ENCODE measurements at places on chromosomes 3 and 15.

GRCh38 chr3:112582244-112582874 is 20.5 kb downstream of the SLC35A5 start:
- DNase-seq = peak; percentile 6

DNA sequence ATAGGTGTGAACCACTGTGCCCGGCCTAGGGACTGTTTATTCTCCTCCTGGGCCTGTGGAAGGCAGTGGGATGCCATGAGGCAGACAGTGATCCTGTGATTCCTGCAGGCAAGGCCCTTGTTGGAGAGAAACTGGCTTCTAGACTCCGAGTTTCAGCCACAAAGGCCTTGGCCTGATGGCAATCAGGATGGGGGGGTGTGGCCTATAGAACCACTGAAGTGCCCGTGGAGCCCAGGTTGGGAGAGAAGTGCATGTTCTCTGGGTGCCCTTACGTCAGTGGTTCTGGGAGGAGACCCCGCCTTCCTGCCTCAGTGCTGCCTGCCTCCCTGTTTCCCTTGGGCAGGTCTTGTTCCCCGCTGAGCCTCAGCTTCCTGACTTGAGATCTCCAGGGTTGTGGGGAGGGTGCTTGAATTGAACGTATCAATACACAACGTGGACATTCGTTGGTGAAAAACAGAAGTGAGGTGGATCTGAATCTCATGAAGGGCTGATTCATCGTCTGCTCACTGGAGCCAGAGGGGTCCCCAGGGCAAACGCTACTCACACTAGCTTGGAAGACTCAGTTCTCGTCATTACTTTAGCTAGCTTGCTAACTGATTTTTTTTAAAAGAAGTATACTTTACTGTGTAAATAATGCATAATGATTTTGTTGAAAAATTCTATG is 31.8 kb downstream of the IRAK2 start:
- no peak for DNase-seq

DNA sequence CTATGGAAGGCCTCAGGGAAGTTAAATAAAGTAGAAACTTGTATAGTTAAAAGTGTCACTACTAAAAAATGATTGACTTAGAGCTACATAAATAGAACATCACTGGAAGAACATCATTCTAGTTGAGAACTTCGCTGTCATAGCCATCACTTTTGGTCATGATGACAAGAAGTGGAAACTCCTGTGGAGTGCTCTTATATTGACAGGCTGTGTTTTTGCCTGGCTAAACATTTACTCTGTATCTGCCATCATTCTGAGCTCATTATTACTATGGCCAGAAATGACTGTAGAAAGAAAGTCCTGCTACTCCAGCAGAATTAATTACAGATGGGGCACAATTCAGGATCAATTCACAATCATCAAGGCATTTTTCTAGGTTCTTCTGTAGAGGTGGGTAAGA is 165.1 kb upstream of the GOLIM4 start:
- no peak for DNase-seq

DNA sequence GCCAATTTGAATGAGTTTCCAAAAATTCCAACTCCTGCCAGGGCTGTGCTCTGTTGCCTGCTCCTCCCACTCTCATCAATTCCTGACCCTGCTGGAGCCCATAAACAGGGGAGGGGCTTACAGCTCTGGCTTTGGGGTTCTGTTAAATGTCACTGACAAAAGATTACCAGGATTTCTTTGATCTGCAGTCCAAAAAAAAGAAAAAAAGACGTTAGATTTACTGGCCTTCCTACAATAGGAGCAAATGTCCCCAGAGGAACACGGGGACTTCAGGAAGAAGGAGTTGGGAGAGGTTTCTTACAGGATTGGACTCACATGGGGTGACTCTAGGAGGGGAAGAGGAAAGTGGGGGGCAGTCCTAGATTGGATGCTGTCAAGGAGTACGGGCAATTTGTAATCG is 84.3 kb upstream of the RNF7 start:
- DNase-seq = no peak

DNA sequence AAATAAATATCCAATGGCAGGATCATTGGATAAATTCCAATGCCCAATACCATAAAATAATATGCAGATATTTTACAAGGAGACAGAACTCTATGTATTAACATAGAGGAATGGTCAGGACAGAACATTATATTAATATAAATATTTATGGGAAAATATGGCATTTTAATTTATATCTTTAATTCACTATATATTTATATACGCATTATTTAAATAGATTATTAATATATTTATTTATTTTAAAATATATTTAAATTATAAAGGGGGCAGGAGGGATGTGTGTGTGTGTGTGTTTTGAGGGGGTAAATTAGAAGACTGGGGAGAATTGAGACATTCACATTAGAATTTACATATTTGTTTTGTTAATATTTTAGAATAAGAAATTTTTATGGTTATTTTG is 31.6 kb upstream of the CNTN3 start:
- DNase-seq = no peak

DNA sequence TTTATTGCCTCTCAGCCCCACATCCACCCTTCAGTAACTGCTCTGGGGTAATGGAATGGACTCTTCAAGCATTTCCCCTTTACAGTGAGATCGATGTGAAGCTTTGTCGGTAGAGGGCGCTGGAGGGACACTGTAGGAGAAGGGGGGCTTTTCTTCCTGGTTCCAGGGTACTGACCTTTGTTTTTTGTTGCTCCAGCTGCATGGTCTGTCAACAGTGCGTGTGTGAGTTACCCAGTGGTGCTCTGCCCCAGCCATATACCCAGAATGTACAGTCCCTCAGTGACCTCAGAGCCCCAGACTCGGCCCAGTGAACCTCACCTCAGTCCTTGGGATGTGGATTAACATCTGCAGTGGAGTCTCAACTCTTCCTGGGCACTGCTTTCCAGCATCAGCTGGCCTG is 180.3 kb upstream of the TSC22D2 start:
- no peak for DNase-seq

DNA sequence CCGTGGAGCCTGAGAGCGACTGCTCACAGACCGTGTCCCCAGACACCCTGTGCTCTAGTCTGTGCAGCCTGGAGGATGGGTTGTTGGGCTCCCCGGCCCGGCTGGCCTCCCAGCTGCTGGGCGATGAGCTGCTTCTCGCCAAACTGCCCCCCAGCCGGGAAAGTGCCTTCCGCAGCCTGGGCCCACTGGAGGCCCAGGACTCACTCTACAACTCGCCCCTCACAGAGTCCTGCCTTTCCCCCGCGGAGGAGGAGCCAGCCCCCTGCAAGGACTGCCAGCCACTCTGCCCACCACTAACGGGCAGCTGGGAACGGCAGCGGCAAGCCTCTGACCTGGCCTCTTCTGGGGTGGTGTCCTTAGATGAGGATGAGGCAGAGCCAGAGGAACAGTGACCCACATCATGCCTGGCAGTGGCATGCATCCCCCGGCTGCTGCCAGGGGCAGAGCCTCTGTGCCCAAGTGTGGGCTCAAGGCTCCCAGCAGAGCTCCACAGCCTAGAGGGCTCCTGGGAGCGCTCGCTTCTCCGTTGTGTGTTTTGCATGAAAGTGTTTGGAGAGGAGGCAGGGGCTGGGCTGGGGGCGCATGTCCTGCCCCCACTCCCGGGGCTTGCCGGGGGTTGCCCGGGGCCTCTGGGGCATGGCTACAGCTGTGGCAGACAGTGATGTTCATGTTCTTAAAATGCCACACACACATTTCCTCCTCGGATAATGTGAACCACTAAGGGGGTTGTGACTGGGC is 7.3 kb downstream of the FAM131A start:
- DNase-seq = no peak

GRCh38 chr3:129348734-129349133 is 70.1 kb downstream of the HMCES start:
- no peak for DNase-seq

DNA sequence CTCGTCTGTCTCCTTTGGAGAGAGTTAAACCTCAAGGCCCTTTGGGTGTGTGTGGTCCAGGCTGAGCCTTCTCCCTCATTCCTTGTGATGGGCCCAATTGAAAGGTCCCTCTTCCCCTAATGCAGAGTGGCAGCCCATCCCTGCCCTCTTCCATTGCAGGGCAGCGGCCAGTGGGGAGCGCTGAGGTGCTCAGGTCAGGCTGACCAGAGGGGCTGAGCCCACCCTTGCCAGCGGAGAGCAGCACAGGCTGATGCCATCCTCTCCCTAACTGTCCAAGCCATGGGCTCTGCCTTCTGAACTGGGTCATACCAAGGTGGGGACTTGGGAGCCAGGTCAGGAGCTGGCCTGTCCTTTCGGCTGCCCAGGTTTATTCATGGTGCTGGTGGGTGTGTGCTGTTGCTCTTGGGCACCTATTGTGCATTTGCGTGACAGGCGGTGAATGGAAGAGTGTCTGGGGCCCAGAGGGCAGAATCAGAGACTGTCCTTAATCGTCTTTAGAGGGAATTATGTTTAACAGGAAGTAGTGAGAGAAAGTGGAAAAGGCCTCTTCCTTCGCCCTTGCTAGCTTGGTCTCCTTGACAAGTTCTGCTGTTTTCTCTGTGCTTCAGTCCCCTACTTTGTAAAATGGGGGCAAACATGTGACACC is 96.9 kb downstream of the VGLL4 start:
- no peak for DNase-seq

- no peak for DNase-seq
Observed at GRCh38 chr3:59992578-59992977, 942.8 kb upstream of the CFAP20DC start.

- no peak for DNase-seq
Observed at GRCh38 chr3:67598814-67599556, 55.4 kb downstream of the SUCLG2 start.

DNA sequence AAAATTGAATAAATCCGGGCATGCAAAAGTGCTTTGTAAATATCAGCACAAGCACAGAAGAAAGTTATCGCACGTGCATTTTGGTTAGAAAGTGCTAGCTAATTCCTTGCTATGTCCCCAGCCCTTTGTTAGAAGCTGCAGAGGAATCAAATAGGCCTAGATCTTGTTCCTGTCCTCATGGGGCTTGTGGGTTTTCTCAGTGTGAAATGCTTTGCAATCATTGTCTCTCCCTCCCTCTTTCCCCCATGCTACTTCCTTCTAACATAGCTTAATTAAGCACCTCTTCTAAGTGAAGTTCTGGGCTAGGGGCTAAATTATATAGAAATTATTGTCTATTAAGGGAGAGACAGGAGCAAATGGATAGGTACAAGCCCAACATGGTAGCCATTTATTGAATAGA is 271.7 kb downstream of the RPLP1 start:
- DNase-seq = no peak

DNA sequence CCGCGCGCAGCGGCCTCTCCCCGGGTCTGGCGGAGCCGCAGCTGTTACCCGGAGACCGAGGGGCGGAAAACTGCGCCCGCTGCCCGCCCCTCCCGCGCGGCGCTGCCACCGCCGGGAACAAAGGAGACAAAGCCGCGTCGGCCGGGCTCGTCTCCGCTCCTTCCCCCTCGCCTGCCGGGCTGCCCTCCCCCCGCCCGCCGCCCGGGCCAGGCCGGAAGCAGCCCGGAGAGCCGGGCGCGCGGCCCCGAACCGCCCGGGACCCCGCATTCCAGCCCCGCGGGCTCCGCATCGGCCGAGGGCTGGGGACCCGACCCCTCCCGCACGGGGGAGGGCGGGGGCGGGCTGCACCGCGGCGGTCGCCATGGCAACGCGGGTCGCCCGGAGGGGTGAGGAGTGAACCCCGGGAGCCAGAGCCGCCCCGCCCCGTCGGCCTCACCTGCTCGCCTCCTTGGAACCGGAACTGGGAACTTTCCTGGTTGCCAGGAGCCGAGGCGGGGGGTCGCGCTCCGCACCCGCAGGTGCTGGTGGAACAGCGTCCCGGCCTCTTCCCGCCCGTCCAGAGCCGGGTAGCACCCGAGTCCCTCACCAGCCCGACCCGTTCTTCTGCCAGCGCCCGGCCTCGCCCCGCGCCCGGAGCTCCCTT is 448 bp downstream of the PLXNB1 start:
- peak; percentile 65 for DNase-seq

DNA sequence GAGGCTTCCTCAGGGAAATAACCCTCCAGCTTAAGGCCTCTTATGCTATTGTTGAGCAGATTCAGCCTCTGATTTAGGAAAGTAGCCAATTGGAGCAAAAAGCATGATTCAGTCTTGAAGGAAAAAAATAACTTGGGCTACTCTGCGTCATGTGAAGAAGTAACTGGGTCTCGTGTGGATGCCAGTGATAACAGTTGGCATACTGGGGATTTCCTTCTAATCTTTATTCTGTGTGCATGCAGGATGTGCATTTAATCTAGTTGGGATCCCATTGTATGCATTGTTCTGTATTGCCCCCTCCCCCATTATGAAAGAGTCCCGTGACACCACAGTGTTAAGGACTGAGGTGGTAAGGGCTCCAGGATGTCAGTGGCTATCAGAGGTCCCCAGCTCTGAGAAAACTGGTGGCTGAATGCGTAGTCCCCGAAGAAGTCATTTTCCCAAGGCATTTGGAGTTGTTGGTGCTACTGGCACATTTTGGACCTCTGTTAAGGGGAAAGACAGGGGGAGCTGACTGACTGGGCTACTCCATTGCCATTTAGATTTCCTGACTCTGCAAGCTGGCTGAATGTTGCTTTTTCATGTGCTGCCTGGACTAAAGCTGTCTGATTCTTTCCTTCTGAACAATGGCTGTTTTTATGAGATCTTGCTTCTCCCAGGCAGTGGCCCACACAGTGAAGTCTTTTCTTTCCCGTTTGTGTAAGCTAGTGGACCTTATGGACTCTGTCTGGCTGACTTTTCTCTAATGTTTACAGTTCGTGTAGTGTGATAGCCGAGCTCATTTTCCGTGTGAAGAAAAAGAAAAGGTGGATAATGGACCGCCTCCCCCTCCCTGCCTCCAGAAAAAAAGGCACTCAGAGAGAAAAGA is 38.4 kb upstream of the TRAK1 start:
- no peak for DNase-seq

- DNase-seq = peak; percentile 70
Observed at GRCh38 chr3:39383045-39383880, at the start of gene SLC25A38. TSS of gene SLC25A38 (plus strand) at chr3:39383370. CDS start at chr3:39383725, 355 bp downstream.

GRCh38 chr15:83287541-83288027 is 3.1 kb upstream of the BNC1 start:
- no peak for DNase-seq

- no peak for DNase-seq
Observed at GRCh38 chr3:60697132-60697531, 554.1 kb downstream of the FHIT start.

DNA sequence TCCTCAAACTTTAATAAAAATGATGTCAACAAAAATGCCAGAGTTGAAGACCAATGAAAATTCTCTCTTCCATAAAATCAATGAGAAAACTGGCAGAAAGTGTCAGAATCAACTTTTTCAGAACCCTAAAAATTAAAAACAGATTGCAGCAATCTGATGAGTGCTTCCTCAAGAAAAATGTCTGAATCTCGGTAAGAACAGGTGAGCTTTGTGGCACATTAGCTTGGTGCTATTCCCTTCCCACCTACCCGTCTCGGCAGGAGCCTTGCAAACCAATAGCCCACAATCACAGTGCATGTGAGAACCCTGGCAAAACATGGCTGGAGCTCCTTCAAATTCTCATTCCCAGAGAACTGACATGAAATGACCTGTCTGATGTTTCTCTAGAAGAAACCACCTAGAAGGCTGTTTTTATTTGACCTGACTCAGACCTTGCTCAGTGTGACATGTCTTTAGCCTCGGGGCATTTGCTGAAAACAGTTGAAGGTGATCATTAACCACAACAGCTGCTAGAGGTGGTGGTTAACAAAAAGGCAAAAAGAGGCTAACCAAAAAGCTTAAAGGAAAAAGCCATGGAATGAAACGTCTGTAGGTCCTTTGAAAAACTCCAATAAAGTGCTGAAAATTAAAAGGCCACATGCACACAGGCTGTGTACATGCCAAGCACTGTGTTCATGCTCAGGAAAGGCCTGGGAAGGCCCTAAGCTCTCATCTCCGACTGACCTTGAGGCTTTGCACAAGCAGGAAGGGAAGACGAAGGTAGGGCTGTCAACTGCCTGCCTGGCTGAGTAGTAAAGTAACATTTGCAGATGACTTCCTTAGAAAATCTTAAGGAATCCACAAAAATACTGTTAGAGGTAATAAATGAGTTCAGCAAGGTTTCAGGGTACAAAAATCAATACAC is 253.0 kb upstream of the NSMCE3 start:
- DNase-seq = no peak
